Putamen (tissue), 1 donor: ENCODE measurements at places on chromosomes 1 and 21.

- no peak for DNase-seq
These were observed 347.0 kb upstream of the AJAP1 start for GRCh38 chr1:4307468-4307845.

GRCh38 chr1:50163680-50164079, 55.0 kb downstream of the ELAVL4 start:
- DNase-seq = no peak

GRCh38 chr1:248850536-248851251, 8.2 kb downstream of the ZNF692 start:
- no peak for DNase-seq

DNA sequence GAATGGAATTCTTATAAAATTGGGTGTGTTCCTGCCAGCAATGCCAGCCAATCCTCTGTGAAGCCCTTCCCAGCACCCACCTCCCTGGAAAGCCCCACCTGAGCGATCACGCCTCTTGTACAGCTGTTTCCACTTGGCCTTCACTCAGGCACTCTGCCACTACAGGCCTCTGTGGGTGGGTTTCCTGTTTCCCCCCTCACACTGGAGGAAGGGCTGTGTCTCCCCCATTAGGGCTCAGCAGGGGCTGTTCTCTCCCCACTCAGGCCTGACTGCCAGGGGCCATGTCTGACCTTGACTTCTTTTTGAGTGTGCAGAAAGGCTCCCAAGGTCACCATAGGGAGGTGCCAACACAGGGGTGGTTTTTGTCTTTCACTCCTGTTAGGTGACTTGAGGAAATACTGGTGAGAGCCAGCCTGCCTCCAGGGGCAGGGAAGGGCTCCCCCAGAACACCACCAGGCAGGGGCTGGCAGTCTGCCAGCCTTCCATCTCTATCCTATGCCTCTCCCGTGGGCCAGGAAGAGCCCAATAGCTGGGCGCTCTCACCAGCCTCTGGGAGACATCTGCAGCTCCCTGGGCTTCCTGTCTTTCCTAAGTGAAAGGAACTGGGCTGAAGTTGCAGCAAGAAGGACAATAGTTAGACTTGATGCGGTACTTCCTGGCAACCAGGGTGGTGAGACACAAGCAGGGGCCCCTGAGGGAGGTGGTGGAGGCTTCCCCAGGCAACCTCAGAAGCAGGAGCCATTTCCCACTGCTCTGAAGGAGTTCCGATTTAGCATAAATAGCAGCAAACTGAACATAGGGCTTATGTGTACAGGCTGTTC, 49.1 kb downstream of the ELK4 start:
- no peak for DNase-seq

- DNase-seq = no peak
These were observed 57.9 kb upstream of the RUNX3 start for GRCh38 chr1:24987875-24988557.

- no peak for DNase-seq
These were observed 530.9 kb downstream of the PTPRU start for GRCh38 chr1:29767088-29767685.

DNA sequence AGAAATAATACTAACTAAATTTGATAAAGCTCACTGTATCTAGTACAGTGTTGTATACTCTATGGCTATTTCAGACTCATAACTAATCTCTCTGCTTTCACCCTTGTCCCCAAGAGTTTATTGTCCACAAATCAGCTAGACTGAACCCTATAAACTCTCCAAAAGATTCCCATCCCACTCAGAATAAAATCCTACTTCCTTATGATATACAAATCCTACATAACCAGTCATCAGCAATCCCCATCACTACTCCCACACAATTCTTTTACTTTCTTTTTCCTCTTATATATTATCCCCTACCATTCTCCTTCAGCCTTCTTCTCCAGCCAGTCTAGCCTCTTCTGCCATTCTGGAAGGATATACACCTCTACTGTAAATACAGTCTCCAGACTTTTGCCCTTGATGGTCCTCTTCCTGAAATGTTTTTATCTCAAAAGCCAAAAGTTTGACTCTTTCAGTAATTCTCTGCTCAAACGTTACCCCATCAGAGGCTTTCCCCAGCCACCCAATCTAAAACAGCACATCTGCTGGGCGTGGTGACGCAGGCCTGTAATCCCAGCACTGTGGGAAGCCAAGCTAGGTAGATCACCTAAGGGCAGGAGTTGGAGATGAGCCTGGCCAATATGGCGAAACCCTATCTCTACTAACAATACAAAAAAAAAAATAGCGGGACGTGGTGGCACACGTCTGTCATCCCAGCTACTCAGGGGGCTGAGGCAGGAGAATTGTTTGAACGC, 41.6 kb downstream of the ABL2 start:
- no peak for DNase-seq

DNA sequence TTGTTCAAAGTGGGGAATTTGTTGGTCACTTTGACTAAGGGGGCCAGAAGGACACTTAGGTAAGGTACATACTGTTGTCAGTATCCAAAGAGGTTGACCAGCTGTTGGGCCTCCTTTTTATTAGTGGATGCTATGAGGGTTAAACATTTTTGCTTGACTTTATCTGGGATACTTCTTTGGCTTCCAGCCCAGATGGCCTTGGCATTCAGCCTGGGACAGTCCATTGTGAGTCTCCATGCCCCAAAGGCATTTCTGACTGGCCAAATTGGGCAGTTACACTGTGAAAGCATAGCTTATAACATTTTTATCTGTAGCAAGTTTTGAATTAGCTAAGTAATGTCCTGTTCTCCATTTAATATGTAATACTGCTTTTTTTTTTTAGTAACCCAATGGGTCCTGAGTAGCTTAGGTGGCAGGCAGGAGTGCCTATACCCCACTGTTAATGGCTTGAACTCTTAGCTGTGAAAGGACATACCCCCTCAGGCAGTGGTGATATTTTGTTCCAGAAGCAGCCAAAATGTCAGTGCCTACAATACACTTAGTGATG, 35.4 kb upstream of the CD1D start:
- DNase-seq = no peak

- DNase-seq = no peak
These were observed 71.3 kb downstream of the AHCTF1 start for GRCh38 chr1:246860401-246860800.

- no peak for DNase-seq
These were observed 184.9 kb upstream of the ATP1B1 start for GRCh38 chr1:168921629-168922028.

GRCh38 chr1:114956570-114956969, 73.1 kb upstream of the TSHB start:
- DNase-seq = no peak

DNA sequence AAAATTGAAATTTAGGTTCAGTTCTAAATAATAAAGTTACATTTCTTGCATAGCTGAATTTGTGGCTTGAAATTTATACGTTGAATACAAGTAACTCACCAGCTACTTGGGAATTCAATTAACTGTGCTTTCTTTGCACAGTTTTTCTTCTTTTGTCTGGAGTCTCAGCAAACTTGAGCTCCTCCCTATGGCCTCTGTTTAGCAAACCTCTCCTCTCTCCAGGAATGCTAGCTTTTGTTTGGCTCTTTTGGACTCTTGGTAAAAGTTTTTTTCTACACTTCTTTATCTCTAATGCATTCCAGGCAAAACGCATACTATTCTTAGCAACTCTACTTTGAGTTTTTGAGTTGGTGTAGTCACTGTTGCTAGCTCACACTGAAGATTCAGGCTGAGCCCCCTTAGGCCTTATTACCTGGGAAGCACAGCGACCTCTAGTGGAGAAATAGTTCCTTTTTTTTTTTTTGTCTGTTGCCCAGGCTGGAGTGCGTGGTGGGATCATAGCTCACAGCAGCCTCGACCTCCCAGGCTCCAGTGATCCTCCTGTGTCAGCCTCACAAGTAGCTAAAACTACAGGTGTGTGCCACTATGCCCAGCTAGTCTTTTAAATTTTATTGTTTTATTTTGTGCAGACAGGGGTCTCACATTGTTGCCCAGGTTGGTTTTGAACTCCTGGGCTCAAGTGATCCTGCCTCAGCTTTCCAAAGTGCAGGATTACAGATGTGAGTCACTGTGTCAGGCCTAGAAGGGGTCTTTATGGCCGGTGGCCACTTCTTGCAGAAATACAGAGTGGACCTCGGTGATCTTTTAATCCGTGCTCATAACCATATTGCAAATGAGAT, 61.7 kb downstream of the CASQ2 start:
- no peak for DNase-seq

DNA sequence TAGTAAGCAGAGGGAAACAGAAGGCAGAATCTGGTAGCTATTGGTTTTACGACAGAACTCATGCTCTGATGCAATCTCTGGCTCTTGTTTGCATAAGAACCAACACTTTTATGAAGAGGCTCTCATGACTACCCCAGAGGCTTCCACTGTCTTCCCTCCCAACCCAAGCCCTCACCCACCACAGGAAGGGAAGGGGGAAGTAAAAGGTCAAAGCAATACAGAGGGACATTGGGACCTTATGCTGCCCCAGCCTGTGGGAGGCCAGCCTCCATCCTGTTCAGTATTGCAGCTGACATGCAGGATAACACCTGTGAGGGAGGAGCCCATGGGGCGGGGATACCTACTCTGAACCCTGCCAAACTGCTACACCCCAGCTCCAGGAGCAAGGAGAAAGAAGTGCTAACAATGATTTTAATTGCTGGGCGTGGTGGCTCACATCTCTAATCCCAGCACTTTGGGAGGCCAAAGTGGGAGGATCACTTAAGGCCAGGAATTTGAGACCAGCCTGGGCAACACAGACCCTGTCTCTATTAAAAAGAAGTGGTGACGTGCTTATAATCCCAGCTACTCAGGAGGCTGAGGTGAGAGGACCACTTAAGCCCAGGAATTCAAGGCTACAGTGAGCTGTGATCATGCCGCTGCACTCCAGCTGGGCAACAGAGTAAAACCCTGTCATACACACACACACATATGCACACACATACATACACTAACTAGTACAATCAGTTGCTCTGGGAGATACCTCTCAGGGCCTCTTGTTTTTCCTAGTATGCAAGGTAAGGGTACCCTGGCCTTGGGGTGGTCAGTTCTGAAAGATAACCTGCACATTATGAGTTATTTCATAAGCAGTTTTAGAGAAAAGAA, 9.5 kb downstream of the MR1 start:
- DNase-seq = no peak

GRCh38 chr1:116825720-116826438, 71.6 kb downstream of the CD2 start:
- no peak for DNase-seq

GRCh38 chr1:180916771-180917170, 4.1 kb downstream of the KIAA1614 start:
- DNase-seq = no peak

- no peak for DNase-seq
These were observed 769 bp downstream of the GALE start for GRCh38 chr1:23799570-23800399.

GRCh38 chr1:93416183-93416582, 31.7 kb upstream of the FNBP1L start:
- no peak for DNase-seq
